ENCODE measurements at places on chromosomes 16 and 17.

DNA sequence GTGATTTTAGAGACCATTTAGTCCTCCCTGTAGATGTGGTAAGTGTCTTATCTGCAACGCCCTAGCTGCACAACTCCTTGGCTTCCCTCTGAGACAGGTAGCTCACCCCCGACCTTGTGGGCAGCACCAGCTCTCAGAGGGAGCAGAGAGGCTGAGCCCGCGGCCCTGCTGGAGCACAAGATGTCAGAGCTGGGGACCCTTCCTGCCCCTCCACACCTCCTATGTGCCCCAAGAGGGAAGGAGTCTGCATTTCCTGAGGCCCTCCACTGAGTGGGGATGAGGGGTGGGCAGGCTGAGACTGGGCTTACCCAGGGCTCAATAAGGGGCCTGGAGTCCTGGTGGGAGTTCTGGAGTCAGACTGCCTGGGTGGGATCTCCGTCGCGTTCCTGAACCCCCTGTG lies 12.2 kb upstream of the ADGRG1 start:
- DNase-seq = no peak

DNA sequence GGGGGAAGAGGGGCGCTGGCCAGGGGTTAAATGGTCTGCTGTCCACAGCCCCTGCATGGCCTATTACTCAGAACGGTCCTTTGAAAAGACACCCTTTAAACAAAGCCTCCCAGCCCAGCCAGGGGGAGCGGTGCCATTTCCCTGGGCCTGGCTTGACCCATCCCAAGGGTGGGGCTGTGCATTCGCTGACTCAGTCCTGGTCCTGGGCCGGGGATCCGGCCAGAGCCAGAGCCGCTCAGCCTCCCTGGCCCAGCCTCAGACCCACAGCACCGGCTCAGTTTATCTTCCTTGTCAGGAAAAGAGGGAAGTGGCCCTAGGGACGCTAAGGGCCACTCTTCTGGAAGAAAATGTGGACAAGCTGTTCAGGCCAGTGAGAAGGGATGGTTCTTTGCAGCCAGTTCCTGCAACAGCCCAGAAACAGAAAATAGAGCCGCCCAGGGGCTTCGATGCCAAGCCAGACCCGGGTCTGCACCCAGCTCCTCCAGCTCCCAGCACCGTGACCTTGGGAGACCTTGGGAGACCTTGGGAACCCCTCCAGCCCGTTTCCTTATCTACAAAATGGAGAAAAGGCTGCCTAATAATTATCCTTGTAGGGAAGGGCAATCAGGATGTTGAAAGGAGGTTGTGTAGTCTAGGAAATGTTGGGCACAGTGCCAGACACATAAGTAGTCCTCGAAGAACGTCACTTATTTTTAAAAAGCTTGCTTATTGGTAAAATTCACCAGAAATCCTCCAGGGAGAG lies 82.5 kb downstream of the ZDHHC7 start:
- no peak for DNase-seq

DNA sequence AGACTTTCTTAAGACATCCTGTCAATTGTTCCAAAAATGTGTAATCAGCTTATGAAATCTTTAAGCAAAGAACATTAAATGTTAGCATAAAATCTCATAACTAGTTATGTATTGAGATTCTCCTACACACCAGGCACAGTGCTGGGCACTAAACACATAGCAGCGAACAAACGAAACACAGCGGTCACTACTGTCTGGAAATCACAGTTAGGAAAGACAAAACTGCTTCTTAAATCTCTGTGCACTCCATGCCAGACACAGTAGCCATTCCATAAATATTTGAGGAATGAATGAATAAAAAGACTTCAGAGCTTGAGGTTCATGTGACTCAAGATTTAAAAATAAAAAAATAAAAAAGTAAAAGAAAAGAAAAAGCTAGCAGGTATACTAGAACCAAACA lies 20.1 kb downstream of the TOX3 start:
- no peak for DNase-seq

GRCh38 chr17:15782866-15783265 lies 50.8 kb downstream of the TBC1D26 start:
- DNase-seq = peak; percentile 23

DNA sequence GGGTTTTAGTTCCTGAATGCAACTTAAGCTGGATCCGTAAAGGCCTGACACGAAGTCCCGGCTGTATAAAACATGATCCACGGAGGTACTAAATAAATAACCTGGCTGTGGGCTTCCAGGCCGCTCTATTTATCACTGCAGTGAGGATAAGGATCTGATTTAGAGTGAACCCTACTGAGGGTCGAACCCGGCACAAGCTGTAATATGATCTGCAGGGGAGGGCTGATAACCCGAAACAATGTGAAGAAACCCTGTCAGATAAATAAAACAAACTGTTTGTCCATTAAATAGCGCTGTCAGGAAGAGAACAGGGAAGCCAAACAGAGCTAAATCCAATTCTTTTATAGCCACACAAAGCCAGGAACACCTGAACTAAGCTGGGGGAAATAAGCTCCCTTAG lies 375.6 kb upstream of the SALL1 start:
- DNase-seq = no peak

Data from stimulated activated CD4-positive, alpha-beta T cell treated with anti-CD3 and anti-CD28 coated beads, Interleukin-12 subunit alpha, Interleukin-12 subunit beta, amount 100 ng/mL, for 4 hours (primary cell).